ENCODE measurements at places on chromosomes 2 and 18.
A peak's percentile ranks its signal among the peaks of the same experiment; 100 is the strongest.

DNA sequence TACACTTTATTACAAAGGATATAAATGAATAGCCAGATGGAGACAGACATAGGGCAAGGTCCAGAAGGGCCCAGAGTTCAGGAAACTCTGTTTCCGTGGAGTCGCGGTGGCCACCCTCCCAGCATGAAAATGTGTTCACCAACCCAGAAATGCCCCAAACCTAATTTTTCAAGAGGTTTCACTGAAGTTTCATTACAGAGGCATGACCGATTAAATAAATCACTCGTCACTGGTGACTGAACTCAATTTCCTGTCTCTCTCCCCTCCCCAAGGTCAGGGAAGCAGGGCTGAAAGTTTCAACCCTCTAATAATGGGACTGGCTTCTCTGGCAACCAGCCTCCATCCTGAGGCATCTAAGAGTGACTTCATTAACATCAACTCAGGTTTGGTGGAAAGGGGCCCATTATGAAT, 22.4 kb downstream of the USP40 start:
- DNase-seq = peak; percentile 21

DNA sequence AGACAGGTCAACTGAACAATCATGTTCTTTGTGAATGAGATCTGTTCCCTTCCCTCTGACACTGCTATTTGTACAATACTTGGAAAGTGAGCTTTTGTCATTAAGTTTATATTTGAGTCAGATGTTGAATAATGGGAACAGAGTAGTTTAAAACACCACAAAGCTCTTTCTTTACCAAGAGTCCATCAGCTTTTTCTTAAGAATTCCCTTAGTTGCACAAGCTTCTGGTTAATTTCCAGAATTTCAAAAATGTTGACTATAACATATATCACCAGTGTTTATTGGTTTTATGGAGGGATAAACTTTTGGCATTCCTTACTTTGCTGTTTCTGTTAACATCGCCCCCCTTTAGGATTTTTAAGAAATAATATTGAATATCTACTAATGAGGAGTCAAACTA, 403.7 kb downstream of the CCDC85A start:
- peak; percentile 63 for DNase-seq

DNA sequence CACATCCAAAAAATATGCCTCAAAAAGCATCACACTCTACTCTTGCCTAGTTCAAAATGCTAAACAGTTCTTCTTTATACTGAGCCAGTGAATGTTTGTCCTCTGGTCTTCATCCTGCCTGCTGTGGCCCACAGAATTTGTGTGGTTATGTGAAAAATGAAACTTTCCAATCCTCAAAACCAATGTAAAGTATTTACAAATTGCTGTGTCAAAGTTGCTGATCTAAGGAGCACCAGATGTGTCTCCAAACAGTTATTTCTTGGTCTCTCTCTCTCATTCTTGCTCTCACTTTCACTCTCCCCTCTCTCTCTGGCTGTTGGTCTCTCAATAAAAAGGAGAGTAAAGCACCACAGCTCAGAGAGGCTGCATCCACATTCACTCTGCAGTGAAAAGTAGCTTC, 23.0 kb downstream of the EPHA4 start:
- DNase-seq = peak; percentile 73

DNA sequence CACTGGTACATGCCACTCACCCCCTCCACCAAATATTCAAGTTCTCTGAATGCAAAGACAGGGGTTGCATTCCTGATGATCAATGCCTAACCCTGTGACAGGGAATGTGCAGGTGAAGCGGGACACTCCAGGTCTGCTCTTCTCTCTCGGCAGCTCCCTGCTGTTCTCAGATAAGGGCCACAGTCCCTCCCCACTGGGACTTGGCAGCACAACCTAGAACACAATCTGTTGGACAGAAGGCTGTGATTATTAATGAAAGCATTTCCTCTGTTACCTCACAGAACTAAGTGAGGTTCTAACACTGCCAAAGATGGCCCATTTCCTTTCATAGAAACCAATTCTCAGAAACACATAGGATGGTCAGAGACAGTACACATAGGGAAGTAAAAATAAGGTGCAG, 42.7 kb downstream of the VSNL1 start:
- DNase-seq = peak; percentile 9

- DNase-seq = peak; percentile 1
Observed at GRCh38 chr18:28365411-28365831, 188.5 kb upstream of the CDH2 start.

- no peak for DNase-seq
Observed at GRCh38 chr2:238947243-238947760, 99.4 kb downstream of the TWIST2 start.

- DNase-seq = no peak
Observed at GRCh38 chr2:142871396-142871795, 6.1 kb upstream of the KYNU start.

DNA sequence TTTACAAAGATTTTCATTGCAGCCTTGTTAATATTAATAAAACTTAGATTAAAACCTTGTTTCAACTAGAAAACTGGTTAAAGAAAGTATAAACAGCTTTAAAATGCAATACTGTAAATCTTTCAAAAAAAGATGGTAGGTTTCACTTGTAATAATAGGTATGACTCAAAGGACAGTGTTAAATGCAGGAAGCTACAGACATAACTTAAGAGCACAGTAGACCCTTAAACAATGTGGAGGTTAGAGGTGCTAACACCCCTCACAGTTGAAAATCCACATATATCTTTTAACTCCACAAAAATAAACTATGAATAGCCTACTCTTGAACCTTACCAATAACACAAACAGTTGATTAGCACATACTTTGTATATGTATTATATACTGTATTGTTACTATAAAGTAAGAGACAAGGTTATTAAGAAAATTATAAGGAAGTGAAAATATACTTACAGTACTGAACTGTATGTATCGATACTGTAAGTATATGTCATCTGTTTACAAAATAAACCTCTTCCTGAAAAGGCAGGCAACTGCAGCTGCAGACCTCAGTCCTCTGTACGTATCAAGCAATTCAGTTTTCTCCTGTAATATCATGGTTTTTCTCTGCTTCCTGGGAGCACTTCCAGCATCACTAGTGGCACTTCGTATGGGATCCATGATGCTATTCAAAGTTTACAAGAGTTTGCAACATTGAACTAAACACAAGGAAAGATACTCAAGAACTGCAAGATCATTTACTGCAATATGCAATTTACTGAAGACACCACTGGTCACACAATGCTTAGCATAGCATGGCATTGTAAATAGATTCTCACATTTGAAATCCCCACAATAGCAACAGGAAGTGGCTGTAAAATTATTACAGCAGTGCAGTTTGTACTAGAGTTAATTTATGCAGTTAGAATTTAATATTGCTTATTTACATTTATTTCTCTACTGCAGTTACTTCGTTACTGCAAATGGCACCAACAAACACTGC, 610.5 kb upstream of the LRRTM4 start:
- DNase-seq = no peak

GRCh38 chr2:203732953-203733510, 26.6 kb downstream of the CD28 start:
- no peak for DNase-seq

GRCh38 chr18:51250458-51251024, 53.1 kb upstream of the MEX3C start:
- no peak for DNase-seq

GRCh38 chr2:149448315-149448714, 117.9 kb downstream of the LYPD6 start:
- no peak for DNase-seq

- DNase-seq = no peak
Observed at GRCh38 chr2:143252138-143252907, 123.1 kb downstream of the ARHGAP15 start.

DNA sequence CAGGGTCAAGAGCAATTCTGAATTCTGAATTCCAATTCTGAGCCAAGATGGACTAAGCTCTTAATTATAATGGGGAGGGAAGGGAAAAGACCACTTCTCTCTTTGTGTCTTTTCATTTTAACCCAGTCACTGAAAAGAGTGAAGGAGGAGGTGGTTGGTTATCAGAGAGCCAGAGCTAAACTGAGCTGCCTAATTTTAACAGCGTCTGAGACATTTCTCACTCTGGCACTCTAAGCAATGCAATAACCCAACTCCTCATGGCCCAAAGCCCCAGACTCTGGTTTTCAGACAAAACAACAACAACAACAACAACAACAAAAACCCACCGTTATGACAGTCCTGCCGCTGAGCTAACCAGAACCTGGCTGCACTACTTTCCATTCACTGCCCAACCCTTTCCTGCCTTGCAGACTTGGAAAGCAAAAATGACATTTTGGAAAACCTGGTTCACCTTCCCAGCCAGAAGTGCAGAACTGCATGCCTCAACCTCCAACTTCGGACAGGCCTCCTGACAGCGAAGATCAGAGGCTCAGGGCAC, 1.0 kb downstream of the CHST10 start:
- DNase-seq = peak; percentile 4

DNA sequence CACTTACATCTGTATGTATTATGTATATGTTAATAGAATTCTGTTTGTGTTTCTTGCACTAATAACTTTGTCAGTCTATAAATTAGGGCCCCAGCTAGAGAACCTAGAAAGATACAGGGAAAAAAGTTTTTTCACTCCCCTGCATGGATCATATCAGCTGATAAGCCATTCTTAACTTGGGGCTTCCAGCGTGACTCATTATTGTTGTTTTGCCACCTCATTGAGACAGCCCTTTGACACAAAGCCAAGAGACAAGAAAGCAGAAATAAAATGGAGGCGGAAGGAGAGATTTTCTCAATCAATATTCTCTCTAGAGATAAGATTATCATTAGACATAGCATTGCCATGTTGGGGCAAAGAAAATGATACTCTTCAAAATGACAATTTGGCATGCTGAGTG, 93.4 kb downstream of the AKAIN1 start:
- no peak for DNase-seq

- DNase-seq = no peak
Observed at GRCh38 chr18:13620206-13620672, 106.1 kb downstream of the FAM210A start.

- no peak for DNase-seq
Observed at GRCh38 chr2:232030229-232030628, 68.7 kb downstream of the DIS3L2 start.

DNA sequence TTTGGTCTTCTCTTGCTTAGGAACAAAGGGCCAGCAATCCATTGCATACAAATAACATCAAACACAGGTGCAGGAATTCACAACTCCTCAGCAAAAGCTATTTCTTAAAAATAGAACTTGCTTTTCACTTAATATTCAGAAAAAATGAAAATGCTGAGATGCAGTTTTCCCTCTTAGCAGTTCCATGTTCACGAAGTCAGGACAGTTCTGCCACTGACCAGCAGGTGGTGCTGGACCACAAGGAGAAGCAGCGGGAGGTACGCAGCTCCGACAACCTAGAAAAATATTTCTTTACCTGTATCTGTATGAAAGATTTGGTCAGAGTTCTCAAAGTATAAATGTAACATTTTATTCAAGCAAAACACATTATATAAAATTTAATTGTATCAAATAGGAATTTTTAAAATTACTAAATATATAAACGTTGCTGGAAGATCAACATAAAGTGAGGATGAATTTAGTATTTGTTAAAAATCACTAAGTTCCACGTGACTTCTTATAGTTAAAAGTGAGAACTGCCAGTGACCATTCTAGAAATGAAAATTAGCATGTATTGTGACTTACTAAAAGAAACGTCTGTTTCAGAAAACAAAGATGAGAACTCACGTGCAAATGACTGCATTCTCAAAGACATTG, 48.8 kb downstream of the ADNP2 start:
- peak; percentile 67 for DNase-seq

DNA sequence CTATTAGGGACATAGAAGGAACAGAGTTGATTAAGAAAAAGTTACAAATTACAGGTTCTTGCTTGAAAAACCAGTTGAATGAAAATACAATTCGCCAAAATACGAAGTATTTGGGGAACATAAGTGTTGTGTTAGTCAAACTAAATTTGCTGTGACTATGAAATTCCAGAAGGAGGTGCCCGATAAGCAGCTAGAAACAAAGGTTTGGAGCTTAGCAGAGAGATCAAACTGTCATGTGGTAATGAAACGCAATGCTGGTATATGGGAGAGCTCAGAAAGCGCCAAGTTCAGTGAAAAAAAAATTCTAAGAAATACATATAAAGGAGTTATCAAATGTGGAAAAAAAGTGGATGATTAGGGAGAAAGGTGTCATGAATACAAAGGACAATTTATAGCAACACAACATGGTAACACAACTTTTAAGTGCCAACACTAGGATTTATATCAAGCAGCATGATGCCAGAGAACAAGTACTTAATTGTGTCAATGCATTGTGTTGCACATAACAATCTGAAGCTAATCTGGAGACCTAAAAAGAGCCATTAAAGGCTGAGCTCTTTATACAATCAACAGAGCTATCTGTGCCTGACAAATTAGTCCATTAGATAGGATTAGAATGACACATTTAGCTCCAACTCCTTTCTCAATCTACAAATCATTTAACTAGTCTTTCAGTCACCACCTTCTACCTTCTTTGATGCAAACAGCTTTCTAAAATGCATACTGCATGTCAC, 31.2 kb downstream of the SMAD2 start:
- DNase-seq = no peak

DNA sequence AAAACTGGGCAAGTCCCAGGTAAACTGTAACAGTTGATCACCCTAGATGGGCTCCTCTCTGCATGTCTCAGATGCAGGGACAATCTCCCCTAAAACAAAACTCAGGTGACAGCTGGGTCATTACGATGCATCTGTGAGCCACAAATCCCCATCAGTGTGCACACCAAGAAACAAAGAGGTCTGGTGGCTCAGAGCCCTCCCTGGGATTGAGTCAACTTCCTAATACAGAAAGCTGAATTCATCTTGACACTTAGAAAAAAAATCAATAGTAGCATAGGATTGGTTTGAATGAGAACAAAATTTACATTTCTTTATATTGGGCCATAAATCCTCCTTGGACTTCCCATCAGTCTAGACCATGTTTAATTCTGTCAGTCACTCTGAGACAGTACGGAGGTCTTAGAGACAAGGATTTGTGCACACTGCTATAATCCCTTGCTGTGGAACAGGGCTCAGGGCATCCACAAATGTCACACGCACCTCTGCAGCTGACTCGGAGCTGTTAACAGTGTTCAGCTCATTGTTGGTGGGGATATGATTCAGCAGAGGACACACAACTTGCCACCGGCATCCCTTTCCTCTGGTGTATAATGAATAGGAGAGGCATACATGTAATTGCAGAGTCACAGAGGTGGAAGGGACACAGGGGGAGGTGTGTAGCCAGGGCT, 44.5 kb upstream of the DAPL1 start:
- no peak for DNase-seq
